ENCODE measurements at places on chromosomes 2 and 18.

DNA sequence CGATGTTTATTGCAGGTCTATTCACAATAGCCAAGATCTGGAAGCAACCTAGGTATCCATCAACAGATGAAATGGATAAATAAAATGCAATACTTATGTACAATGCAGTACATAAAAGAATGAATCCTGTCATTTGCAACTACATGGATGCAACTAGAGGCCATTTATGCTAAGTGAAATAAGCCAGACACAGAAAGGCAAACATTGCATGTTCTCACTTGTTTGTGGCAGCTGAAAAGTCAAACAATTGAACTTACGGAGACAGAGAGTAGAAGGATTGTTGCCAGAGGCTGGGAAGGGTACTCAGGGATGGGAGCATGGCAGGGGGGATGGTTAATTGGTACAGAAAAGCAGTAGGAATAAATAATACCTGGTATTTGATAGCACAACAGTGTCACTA is 563.9 kb downstream of the TMX3 start:
- DNase-seq = no peak

- no peak for DNase-seq
These were observed 83.4 kb downstream of the ACTR2 start for GRCh38 chr2:65311049-65311448.

DNA sequence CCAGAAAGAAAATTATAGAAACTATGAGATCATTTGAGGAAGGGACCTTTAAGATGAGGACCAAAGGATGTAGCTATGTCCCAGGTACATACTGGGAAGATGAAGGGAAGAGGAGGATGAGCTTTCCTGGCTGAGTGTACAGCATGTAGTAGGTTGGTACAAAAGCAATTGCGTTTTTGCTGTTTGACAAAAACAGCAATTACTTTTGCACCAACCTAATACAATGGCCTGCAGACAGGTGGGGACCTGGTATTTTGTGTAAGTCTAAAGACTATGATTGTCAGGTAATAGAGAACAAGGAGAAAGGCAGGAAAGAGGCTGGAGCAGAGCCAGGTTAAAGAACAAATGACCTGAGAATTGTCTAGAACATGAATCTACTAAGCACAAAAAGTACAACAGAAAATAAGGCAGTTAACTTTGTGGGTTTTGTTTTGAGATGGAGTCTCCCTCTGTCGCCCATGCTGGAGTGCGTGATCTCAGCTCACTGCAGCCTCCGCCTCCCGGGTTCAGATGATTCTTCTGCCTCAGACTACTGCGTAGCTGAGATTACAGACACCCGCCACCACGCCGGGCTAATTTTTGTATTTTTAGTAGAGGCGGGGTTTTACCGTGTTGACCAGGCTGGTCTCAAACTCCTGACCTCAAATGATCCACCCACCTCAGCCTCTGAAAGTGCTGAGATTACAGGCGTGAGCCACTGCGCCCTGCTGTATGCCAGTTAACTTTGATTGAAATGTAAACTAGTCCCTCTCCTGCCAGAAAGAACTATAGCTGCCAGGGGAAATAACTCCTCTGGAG is 3.2 kb upstream of the TGOLN2 start:
- DNase-seq = peak; percentile 43

GRCh38 chr2:71545572-71546274 is 92.4 kb downstream of the DYSF start:
- DNase-seq = peak; percentile 67

DNA sequence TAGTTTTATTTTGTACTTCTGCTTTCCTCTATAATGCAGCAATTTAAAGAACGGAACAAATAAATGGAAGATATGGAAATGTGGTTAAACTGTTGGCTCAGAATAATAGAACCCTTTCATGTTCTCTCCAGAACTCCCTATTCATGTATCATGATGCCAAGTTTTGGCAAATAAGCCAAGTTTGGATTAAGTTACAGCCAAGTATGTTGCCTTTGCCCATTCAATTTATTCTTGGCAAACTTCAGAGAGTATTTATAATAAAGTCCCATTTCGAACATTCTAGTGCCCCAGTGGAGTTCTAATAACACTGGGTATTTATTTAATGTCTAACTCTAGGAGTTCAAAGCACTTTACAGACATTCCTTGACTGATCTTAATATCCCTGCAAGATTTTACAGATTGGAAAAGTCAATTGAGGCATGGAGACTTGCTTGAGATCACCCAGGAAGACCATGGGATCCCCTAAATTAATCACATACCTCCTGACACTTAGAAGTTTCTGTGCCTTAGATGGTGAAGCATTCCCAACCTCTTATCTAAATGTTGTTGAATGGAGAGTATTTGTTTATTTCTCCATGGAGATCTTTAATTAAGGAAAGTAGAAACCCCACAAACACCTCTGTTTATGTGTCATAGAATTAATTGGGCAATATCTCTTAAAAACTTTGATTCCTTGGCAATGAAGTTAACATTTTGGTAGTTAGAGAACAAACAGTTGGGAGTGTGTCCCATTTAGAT is 106.7 kb downstream of the ACKR3 start:
- no peak for DNase-seq

DNA sequence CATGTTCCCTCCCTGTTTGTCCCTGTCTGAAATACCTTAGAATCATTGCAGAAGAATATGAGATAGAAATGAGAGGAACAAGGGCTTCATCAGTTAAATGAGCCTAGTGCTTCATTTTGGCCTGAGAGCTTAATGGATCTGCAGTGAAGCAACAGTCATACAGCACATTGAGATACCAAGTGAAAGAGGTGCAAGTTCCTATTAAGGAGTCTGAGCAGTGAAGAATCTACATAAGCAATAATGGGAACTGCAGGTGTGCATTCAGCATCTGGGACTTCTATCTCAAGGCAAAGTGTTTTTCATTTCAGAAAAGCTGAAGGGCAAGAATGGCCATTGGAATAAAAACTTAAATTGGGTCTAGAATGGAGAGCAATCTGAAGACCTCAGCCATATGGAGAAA is 323.2 kb upstream of the SLC39A10 start:
- DNase-seq = no peak
